T follicular helper cell (primary cell): ENCODE measurements at places on chromosomes 13 and 19.

GRCh38 chr13:110506859-110507566 is 54.5 kb downstream of the RAB20 start:
- no peak for DNase-seq

DNA sequence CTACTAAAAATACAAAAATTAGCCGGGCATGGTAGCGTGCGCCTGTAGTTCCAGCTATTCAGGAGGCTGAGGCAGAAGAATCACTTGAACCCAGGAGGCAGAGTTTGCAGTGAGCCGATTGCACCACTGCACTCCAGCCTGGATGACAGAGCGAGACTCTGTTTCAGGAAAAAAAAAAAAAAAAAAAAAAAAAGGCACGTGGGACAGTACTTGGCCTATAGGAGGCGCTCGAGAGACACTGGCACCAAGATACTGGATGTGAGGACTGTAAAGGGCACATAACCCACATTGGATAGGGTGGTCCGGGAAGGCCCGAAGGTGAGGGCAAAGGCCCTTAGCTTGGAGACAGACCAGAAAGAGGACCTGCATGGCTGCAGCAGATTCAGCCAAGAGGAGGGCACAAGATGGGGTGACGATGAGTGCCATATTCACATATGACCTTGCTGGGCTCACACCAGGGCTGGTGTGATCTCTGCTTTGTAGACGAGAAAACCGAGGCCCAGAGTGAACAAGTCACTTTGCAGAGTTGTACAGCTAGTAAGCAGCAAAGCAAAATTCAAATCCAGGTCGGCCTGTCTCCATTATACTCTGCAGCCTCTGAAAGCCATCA is 89.4 kb downstream of the DPF1 start:
- peak; percentile 8 for DNase-seq

- DNase-seq, result no peak
These were observed 548.6 kb upstream of the SLITRK5 start for GRCh38 chr13:87122551-87122950.

- no peak for DNase-seq
These were observed 6.6 kb downstream of the MEGF8 start for GRCh38 chr19:42332059-42332458.

DNA sequence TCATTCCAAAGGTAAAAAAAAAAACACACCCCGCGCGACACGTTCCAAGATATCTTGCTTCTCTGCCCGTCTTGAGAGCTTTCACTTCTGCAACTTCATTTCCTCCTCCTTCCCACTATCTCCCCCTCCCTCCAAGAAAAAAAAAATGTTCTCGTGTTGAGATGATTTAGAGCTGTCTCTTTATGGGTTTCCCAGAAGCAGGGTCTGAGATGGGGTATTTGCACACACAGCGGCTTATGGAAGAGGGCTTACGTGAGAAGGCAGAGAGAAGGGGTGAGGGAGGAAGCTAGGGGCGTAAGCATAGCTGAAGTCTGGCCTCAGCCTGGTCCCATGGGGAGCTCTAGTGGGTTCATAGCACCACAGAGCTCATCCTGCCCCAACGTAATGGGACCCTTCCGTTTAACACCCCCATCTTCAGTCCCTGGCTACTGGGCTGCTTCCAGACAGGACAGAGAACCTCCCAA is 31.3 kb upstream of the USE1 start:
- DNase-seq, result no peak

- DNase-seq, result no peak
These were observed 28.3 kb downstream of the PEX11G start for GRCh38 chr19:7460562-7460966.

- peak; percentile 58 for DNase-seq
These were observed at the start of gene RGS9BP for GRCh38 chr19:32675720-32676185. RGS9BP (plus strand) TSS chr19:32675848; CDS start chr19:32676264, 416 bp downstream.

- no peak for DNase-seq
These were observed 4.7 kb upstream of the CYP4F3 start for GRCh38 chr19:15636026-15636425.

GRCh38 chr19:42360787-42361544 is 29.1 kb downstream of the CNFN start:
- no peak for DNase-seq

GRCh38 chr13:36357692-36358091 is 11.5 kb upstream of the SPART start:
- no peak for DNase-seq

- DNase-seq, result no peak
These were observed 9.6 kb downstream of the ATP11A start for GRCh38 chr13:112699322-112699918.

- DNase-seq, result no peak
These were observed 19.1 kb downstream of the PEX11G start for GRCh38 chr19:7469669-7470285.

GRCh38 chr13:53060840-53061490 is 32.4 kb downstream of the OLFM4 start:
- DNase-seq, result no peak

GRCh38 chr19:41877916-41878905 is 1.1 kb downstream of the CD79A start:
- DNase-seq, result no peak

DNA sequence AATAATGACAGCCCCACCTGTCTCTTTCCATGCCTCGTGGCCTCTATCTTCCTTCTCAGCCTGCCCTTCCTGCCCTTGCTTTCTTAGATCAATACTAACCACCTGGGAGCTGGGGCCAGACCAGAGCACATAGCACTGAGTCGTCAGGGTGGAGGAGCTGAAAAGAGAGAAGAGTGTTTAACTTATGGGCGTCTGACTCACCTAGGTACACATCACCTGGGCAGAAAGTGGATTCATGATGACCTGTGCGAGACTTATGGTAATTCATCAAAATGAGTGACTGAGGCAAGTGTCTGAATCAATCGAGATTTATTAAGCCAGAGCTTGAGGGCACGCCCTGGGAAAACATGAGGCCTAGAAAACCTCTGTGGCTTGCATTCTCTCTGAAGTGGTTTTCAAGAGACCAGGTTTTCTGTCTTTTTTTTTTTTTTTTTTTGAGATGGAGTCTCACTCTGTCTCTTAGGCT is 19.2 kb downstream of the CEACAM6 start:
- peak; percentile 39 for DNase-seq

- no peak for DNase-seq
These were observed 182.9 kb upstream of the RXFP2 start for GRCh38 chr13:31556376-31556775.

DNA sequence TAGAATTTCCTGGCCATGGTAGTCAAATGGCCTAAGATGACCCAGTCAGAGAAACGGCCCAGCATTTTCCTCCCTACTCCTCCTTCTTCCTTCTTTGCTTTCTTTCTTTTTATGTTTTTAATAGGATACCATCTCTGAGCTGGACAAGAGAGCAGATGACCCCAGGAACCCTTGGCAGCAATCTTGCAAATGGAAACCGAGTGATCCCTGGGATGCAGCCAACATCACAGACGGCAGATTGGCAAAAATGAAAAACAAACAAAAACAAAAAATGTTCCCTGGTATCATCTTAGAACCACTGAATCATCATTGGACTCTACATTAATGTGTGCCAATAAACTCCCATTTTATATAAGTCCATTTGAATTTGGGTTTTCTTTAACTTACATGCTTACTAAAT is 424.4 kb downstream of the FGF14 start:
- no peak for DNase-seq

- no peak for DNase-seq
These were observed 13.9 kb downstream of the SLITRK5 start for GRCh38 chr13:87684850-87685742.

GRCh38 chr13:63288576-63288975 is 1872.9 kb upstream of the PCDH20 start:
- no peak for DNase-seq

DNA sequence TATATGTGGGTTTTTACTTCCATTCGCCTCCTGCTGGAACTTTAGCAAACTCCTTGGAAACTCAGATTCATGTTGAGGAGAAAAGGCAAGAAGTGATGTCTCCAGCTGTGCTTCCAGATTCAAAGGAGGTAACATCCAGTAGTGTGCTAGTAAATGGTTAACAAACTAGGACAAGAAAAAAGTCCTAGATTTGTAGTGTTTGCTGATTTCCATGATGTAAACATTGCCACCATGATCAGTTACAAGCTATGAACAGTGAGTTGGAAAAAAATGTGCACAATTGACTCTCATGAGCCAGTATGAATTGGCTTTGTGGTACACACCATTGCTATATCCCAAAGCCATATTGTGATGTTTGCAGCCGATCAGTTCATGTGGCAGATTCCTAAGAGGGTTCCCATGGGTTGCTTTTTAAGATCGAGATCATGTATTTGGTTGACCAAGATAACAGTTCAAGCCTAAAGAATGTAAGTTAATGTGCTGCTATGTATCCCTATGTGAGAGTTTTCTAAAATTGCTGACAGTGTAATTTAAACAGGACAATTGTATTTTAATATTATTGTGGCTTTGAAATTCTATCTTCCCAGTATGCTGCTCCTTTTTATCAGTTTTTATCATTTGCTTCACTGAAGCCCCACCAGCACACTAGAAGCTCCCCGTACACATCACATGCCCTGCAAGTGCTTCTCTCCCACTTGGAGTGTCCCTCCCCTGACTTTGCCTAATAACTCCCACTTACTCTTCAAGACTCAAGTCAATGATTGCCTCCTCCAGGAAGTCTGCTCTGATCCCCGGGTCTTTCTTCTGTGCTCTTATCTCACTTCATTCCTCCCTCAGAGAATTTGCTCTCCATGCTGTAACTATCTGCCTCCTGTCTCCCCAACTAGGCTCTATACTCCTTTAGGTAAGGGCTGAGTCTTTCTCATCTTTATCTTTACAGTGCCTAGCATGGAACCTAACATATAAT is 148.3 kb downstream of the RGCC start:
- DNase-seq, result no peak

DNA sequence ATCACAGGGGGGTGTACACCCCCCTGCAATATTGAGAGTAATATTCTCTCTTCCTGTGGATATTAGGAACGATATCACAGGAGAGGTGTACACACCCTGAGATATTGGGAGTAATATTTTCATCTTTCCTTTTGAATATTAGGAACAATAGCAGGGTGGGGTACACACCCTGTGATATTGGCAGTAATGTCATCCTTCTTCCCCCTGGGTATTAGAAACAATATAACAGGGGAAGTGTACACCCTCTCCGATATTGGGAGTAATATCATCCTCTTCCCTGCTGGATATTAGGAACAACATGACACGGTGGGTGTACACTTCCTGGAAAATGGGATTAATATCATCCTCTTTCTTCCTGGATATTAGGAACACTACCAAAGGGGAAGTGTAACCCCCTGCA is 57.8 kb upstream of the CEACAM21 start:
- DNase-seq, result no peak

DNA sequence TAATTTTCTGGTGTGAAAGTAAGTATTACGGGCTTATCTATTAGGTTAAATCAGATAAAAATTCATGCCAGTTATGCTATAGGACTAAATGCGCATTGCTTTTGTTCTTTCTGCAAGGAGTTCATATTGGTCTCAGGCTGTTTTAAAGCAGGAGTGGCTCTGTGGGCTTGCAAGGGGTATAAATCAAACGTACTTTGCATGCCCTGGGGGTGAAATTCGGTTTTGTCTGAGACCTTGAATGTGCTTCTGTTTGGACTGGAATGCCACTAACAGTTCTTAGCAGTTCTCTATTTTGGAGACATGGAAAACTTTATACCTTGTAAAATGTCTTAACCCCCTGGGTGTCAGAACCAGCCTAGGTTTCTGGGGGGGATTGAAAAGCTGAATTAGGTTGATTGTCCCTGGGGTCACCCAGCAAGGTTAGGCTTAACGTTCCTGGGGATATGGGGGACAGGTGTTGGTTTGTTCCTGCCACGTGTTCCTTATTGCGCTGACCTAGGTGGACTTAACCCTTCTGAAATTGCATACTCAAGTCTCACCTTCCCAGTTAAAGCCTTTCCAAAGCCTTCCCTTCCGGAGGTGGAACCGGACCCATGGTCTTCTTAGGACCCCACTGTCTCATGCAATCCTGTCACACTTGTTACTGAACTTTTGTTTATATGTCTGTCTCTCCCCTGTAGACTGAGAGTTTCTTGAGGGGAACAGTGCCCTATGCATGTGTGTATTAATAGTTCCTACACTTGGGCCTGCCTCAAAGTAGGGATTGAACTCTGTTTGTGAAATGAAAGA is 182.2 kb downstream of the LMO7 start:
- DNase-seq, result no peak

GRCh38 chr19:55153652-55154264 is 3.8 kb downstream of the TNNI3 start:
- DNase-seq, result no peak

DNA sequence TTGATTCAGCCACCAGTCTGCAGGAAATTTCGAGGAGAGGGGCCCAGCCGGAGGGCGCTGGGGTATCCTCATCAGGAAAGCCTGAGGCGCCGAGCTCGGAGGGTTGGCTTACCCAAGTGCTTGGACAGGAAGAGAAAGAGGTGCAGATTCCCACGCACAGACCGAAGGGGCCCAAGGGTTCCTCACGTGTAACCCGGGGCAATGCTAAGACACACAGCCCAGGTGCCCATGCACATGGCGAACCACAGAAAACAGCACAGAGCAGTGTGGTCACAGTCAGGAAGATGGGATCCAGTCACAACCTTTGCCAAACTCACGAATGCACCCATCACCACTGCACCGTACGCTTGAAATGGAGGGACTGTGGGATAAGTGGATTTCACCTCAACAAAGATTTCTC is 30.9 kb downstream of the GRTP1 start:
- DNase-seq, result no peak

GRCh38 chr13:82370316-82370715 is 1512.0 kb downstream of the SLITRK1 start:
- no peak for DNase-seq

DNA sequence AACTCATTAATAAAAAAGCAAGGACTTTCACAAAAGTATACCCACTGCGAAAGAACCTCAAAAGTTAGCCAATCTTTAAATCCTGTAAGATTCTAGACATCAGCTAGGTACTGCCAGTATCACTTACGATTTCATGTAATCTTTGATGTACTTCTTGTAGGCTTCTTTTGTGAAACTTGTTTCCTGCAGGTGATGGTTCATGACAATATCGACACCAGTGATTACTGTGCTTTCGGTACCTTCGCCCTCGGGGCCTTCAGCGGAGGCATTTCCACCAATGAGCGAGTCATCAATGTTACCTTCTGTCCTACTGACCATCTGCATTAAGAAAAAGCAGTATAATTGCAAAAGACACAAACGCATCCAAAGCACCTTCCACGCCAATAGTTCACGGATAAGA is 1.1 kb downstream of the TPT1 start:
- no peak for DNase-seq

DNA sequence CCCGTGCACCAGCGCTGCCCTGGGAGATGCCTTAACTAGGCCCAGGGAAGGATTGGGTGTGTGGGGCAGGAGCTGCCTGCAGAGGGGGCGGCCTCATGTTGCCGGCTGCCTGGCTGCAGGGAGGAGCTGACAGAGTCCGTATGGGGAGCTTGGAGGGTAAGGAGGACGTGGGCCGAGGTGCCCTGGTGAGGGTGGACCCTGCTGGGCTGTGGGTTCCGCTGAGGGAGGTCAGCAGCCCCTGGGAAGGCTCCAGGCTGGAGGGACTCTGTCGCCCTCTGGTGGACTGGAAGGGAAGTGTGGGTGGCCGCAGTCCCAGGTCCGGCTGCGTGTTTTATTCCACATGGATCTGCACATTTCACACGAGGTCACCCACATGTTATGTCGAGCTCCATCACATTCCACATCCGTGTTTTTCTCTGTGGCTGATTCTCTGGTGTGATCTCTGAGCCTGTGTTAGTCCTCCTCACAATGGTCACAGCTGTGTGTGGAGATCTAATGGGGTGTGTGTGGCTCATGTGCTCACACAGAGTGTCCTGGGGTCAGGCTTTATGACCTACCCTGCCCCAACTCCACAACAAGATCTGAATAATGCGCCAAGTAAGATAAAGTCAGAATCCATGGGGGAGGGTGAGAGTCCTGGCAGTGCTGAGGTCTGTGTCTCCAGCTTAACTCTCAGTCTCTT is 1.8 kb upstream of the CEACAM8 start:
- DNase-seq, result peak; percentile 5

GRCh38 chr13:30791354-30792001 is 56.1 kb downstream of the ALOX5AP start:
- no peak for DNase-seq
